AG04450 (cell line): ENCODE measurements at places on chromosomes 5 and 9. TPM values are rescaled to one million over a fixed set of nuclear protein-coding genes. Genes with fewer than 3 reads are reported as not detected.

The LOX gene
- polyA plus RNA-seq, result 228 and 239 TPM in 2 replicates

GRCh38 chr9:72173080-72173479, 23.8 kb downstream of the GDA start:
- DNase-seq, result no peak

The PCDHGA3 gene
- polyA plus RNA-seq, result 0.92 and 1.2 TPM in 2 replicates

DNA sequence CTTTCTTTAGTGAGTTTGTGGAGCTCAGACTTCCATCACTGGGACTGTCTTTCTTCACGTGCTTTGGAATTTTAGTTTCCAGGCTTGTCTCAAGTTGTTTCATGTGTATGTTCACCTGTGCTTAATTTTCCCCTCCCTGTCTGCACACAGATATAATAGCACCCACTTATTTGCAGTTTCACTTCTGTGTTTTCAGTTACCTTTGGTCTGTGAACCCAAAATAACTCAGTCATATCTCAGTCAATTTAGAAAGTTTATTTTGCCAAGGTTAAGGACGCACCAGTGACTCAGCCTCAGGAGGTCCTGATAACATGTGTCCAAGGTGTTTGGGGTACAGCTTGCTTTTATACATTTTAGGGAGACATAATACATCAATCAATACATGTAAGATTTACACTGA, 330.4 kb downstream of the ICE1 start:
- DNase-seq, result no peak

DNA sequence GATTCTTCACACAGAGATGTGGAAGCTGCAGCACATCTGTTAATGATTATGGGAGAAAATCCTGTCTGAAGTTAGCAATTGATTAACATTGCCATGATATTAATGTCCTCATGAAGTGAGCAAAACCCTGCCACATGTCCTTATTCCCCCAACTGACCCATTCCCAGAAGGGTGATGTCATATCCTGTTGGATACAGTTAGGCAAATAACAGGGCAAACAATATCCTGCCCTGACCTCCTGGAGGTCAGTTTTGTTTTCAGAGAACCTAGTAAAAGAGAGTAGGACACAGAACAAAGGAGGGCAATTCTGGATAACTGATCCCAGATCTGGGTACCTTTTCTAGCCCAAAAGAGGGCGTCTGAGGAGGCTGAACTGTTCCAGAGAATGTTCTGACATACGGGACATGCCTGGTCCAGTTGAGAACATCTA, 11.0 kb downstream of the ABLIM3 start:
- DNase-seq, result no peak

The C9 gene
- 0.02 TPM in 1 of 2 replicates, not detected in the other for polyA plus RNA-seq
